ENCODE measurements at places on chromosomes 4 and X.

- no peak for DNase-seq
These were observed 38.0 kb upstream of the ZC4H2 start for GRCh38 chrX:65014230-65014629.

DNA sequence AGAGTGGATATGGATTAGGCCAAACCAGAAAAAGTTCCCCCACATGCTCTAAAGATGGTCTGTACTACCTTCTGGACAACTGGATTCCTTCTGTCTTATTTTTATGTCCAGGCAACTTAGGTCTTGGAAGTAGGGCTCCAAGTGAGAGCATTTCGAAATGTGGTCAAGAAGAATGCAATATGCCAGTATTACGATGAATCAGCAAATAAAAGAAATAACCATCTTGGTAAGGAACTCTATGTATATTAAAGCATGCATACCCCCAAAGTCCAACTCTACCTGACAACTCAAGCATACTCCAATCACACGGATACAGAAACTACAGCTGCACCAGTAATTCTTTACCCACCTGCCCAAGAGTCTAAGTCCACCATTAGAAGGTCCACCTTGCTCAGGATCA, 234.5 kb downstream of the HNRNPD start:
- no peak for DNase-seq

DNA sequence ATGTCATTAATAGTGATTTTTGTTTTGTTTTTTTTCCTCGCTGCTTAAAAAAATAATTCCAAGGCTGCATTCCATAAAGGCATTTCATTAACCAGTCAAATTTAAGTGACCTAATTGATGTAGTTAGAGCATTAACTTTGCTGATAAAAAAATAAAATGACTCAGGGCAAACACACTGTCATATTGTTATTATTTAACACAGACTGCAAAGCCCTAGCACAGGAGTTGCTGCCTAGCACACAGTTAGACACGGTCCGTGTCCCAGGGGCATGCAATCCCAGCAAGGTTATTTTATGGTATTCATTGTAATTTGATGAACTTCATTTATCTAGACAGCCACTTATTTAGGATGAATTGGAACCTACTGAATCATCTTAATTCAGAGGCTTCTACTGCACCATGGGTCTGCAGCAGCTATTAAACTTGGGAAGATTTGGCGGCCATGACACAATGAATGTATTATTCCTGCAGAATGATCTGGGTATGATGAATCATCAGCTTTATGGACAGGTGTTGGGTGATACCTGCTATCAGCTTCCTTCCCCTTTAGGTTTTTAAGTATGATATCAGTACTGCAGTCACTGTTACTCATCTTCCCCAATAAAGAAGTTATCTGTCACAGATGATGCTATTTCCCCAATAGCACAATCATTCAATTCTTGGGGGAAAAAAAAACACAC, 182.7 kb downstream of the PPARGC1A start:
- DNase-seq = no peak

DNA sequence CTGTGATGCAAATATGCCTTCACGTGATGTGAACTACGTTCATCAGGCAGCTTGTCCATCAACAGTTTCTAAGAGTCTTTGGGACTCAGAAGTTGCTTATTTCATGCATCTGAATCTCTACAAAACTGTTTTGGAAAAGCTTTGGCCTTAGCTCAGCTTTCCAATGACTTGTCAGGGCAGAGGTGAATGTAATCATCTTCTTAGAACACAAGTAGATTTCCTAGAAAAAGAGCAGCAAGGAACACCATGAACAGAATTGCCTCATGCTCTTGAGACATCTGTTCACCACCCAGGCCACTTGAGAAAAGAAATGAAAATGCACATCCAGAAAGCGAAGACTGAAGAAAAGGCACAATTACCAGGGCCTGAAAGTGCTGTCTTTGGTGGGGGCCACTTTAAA, 105.8 kb upstream of the PDHA1 start:
- DNase-seq = peak; percentile 71

- peak; percentile 29 for DNase-seq
These were observed at the start of gene MAP3K15 for GRCh38 chrX:19514791-19515614. TSS of gene MAP3K15 (minus strand) at chrX:19515508. CDS start at chrX:19515261, 247 bp downstream.

GRCh38 chr4:185945252-185945651, 123.7 kb upstream of the TLR3 start:
- no peak for DNase-seq
